Effector memory CD4-positive, alpha-beta T cell (primary cell): ENCODE measurements at places on chromosomes 12 and 14.

DNA sequence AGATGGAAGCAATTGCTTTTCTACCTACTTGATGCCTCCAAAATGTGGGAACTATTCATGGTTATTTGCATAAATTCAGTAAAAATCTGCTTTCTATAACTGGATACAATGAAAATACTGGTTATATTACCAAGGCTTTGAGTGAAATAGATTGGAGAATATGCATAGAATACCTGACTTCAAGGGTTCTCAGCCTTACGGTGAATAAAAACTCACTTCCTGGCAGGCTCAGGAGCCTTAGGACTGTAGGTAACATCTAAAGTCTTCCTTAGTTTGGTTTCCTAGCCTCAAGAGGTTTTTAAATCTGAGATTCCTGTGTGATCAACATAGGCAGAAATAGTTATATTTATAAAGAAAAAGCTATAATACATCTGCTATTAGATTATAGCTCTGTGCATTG, 158.6 kb downstream of the SLC41A2 start:
- DNase-seq = no peak

- no peak for DNase-seq
Observed at GRCh38 chr12:129190827-129191226, 337.5 kb downstream of the GLT1D1 start.

DNA sequence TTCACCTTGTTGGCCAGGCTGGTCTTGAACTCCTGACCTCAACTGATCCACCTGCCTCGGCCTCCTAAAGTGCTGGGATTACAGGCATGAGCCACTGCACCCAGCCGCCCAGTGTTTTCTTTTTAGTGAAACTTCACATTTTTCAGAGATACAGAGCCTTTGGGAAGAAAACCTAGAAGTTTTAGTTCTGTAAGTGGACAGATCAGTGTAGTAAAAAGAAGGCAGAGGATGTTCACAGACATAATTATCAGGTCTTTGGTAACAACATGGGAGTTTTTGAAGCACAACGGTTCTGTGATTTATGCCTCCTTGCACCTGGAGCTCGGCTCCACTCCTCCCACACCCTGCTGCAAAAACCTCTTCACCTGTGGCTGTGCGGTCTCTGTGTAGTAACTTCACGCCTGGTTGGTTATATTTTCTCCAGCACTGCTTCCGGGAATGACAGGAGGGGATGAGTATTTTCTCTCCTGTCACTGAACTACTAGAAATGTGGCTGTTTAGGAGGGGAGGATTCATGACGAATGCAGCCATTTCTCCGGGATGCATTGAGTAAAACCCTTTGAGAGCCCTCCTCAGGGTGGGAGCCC, 67.0 kb downstream of the ARF6 start:
- DNase-seq = no peak

GRCh38 chr12:6166808-6167207, 33.4 kb upstream of the CD9 start:
- DNase-seq = no peak

GRCh38 chr12:127548123-127548553, 718.8 kb upstream of the TMEM132C start:
- no peak for DNase-seq

DNA sequence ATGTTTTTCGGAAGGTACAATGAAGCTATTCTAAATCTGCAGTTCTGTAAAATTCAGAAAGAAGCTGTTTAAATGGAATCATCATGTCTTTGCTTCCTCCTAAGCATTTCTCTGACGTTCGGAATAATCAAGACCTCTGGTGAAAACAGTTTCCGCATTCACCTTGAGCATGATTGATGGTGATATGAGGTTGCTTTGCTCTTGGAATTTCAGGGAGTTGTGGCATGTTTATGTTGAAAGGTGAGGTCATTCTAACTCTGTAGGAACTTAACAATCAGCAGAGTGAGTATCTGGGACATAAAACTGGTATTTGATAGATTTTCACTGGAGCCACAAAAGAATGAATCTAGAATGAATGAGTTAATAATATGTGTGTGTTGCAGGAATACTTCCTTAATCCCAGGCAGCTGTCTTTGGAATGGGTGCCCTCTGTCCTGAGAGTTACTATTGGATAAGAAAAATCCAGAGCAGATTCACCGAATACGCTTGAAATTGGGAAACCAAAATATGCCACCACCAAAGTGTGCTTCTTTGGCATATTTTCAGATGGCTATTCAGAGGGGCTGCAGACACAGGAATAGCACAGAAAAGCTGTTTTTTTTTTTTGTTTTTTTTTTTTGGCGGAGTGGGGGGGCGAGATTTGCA, 599.1 kb downstream of the CCER1 start:
- no peak for DNase-seq

DNA sequence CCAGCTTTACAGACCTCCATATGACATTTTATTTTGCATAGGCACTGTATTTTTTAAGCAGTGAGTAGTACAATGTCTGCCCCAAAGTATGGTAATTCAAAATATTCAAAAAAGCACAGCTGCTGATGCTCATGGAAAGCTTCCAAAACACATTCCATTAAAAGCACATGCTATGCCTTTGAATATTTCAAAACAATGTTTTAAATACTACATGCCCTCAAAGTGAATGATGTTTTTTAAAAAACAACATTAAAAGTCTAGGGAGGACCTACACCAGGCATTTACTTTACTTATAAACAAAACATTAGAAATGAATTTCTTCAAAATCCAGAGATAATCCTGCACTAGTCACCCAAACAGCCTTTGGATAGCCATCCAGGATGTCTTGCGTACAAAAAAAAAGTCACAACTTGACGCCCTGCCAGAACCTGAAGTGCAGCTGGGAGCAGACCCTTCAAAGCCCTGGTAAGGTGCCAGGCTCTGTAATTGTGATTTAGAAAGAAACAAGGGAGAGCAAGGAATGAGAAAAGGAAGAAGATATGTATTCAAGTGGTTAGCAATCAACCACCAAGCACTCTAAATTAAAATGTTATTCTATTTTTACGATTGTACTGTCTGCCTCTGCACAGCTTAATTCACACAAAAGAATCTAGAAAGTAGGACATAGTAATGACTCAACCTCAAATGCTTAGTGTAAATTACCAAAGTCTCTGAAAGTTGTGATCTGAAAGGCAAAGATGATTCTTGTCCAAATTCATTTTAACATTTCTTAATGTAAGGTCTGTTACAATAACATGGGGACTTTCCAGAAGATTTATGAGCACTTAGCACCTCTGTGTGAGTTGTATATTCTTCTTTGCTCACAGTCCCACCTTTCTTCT, 31.9 kb downstream of the CEP83 start:
- no peak for DNase-seq

DNA sequence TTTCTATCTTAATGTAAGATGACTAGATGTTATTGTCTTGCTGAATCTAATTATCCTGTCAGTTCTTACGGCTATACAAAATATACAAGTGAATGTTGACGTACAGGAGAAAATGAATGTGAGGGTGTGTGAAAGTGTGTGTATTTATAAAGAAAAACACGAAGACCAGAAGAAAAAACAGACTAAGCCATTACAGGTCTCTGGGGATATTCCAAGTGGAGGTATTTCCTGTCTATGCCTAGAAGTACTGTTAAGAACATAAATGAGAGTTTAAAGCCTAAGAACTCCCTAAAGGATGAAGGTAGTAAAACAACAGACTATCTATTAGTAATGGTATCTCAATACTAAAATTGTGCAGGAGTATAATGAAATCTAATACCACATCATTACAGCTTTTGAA, 7.6 kb downstream of the MDM1 start:
- DNase-seq = no peak

DNA sequence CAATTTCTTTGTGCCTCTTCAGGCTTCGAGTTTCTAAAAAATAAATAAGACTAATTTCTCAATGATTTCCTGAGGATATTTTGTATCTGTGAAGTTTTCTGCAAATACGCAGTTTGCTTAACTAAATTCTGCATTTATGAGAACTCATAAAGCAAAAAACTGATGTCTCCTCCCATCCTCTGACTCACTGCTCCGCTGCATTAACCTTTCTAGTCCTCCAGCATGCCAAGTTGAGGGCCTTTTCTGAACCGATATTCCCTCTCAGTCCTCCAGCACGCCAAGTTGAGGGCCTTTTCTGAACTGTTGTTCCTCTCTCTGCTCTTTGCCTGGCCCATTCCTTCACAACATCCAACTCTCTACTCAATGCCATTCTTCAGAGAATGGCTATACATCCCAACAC, 3.2 kb downstream of the IPO8 start:
- no peak for DNase-seq

DNA sequence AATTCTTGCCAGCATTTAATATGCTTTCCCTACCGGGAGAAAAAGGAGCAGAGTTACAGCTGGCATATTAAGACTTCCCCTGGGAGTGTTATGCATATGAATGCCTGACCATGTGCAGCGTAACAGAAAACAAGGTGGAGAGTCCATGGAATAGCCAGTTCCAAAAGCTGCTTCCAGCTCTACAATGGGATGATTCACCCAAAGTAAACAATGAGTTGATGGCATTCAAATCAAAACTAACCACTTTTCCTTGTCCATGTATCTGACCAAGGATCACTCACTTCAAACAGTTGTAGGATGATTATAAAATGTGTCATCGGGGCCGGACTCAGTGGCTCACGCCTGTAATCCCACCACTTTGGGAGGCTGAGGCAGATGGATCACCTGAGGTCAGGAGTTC, 48.1 kb upstream of the BICDL1 start:
- no peak for DNase-seq

DNA sequence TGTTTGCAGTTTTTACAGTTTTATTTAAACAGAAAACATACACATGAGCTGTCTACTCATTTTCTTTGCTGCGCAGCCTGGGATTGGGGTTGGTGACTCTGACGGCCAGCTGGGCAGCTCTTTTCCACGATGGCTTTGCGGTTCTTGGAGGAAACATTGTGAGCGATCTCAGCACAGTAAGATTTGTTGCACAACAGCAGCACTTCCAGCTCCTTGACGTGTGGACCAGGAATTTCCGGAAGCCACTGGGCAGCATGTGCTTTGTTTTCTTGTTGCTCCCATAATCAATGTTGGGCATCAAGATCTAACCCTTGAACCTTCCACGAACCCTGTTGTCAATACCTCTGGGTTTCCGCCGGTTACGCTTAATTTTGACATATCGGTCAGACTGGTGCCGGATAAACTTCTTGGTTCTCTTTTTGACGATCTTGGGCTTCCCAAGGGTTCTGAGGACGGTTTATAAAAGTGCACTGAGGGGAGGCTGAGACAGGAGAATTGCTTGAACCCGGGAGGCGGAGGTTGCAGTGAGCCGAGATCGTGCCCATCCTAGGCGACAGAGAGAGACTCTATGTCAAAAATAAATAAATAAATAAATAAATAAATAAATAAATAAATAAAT, 21.8 kb downstream of the FKBP11 start:
- DNase-seq = no peak

GRCh38 chr12:57515934-57516541, 4.3 kb downstream of the DDIT3 start:
- no peak for DNase-seq

GRCh38 chr14:89331398-89331797, 85.6 kb downstream of the FOXN3 start:
- no peak for DNase-seq
